NCI-H1417 treated with DMSO at 0.1 percent for 48 hours (cell line): ENCODE measurements at places on chromosomes 2 and 18.

- DNase-seq: no peak
These were observed 135.7 kb downstream of the NFATC1 start for GRCh38 chr18:79531386-79531785.

GRCh38 chr2:208359632-208359986 lies 47.0 kb upstream of the PTH2R start:
- no peak for DNase-seq

GRCh38 chr2:38194751-38195150 lies 118.8 kb upstream of the CYP1B1 start:
- DNase-seq: no peak

DNA sequence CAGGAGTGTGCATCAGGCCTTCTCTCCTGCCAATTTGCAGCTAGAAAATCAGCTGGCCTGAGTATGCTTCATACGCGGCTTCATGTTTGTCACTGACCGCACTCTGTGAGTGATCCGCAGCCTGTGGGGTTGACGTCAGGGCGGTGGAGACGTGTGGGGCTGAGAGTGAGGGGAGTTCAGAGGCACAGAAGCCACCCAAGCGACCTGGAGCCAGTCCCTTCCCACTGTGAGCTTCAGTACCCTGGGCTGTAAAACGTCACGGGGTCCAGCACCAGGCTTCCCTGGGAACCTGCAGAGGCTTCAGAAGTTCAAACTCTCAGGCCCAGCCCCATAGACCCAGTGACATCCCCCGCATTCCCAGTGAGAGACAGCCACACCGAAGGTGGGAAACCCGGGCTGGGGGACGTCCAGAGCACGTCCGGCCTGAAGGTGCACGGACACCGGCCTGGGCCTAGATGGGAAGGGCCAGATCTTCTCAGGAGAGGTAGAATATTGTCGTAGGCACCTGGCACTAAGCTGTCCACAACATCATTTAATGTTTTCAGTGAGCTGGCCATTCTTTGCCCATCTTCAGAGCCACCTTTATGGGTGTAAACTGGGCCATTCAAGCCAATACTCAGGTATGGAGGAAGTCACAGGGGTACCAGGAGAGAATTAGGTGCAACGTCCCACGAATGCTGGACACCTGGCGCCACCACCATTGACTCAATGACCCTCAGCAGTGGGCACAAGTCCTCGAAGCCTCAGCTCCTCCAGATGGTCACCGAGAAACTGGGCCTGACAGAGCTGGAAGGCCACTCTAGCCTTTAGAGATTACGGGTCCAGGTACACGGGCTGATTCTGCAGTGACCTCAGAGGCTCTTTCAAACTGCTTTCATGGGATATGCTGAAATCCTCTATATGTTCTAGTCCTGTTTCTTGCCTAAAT lies 235.6 kb upstream of the MYT1L start:
- DNase-seq: no peak

GRCh38 chr2:163736433-163737189 lies 803 bp upstream of the FIGN start:
- no peak for DNase-seq

GRCh38 chr2:236449167-236449761 lies 120.4 kb upstream of the ACKR3 start:
- DNase-seq: no peak

GRCh38 chr2:144596073-144596871 lies 76.4 kb upstream of the ZEB2 start:
- DNase-seq: no peak

GRCh38 chr2:205465791-205466190 lies 216.5 kb upstream of the NRP2 start:
- no peak for DNase-seq

GRCh38 chr2:196681510-196681909 lies 42.0 kb downstream of the CCDC150 start:
- DNase-seq: no peak

DNA sequence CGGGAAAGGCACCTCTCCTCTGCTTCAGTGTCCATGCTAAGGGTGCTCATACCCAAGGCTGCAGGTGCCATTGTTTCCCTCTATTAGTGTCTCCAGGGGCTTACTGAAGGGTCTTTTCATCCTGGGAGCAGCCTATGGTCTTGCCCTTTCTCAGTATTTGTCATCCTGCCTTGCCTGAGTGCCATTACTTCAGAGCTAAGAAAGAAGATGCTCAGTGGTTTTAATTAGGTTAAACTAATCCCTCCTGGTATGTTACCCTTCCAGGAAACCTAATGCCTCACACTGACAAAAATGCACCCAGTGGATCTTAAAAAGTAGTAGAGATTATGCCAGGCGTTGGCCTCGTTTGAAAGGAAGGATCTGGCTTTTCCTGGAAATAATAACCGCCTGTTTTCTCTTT lies 151.4 kb downstream of the LRRTM1 start:
- DNase-seq: no peak

DNA sequence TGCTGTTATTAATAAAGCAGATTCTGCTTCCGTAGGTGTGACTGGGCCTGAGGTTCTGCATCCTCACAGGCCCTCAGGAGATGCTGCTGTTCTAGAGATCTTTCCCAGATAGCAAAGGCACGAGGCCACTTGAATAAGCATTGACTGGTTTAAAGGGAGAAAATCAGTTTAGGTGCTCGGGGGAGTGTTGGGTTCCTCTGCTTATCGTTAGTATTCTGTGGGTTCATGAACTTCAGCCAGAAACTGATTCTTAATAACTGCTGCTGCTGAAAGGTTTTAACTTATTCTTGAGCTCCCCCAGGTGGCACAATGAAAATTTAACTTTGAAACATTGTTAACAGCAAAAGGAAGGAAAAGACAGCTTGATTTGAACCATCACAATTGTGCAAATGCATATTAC lies 56.9 kb downstream of the ITGA6 start:
- no peak for DNase-seq

GRCh38 chr2:44602446-44602845 lies 240.7 kb downstream of the CAMKMT start:
- DNase-seq: no peak

DNA sequence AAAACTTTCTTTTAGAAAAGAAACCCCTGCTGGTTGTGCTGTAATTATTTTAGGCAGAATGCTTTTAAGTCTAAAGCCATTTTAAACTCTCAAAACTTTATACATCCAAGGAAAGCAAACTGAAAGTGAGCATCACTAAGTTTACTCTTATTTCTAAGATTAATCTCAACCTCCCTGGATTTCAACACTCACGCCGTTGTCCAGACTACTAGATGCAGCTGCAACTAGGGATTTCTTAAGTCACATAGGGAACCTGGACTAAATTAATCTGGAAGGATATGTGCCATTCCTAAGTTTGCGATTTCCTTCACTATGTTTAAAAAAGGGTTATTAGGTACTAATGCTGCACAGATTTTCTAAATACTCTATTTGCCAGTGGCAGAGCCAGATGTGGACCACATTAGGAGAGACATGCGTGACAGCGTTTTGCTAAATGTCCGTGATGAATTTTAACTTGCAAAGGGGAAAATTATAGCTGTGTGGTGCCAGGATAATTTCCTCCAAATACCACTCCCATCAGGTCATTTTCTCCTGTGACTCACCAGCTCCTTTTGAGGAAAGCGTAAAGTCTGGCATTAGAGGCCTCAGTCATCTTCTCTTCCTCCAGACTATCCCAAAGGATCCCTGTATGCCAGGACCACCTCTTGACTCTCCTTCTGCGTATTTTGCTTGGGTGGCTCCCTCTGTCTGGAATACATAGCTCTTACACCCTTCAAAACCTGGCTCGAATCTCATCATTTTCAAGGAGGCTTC lies 143.7 kb downstream of the ATL2 start:
- DNase-seq: no peak

GRCh38 chr18:22367303-22367702 lies 50.4 kb downstream of the CTAGE1 start:
- DNase-seq: no peak

DNA sequence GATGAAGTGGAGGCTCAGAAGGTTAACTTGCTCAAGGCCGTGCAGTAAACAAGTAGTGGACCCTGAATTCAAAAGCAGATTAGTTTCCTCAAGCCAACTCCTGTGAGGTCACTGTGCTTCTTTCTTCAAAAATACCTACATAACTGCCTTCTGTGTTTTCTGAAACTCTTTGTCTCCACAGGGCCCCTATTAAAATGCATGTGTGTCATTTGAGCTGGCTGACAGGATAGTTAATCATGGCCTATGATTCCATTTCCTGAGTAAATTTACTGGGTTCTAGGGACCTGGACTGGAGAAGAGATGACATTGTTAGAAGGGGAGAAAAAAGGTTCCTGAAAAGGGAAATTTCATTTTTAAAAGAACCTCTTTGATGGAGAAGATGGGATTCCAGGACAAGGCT lies 12.9 kb upstream of the DTNA start:
- DNase-seq: no peak

DNA sequence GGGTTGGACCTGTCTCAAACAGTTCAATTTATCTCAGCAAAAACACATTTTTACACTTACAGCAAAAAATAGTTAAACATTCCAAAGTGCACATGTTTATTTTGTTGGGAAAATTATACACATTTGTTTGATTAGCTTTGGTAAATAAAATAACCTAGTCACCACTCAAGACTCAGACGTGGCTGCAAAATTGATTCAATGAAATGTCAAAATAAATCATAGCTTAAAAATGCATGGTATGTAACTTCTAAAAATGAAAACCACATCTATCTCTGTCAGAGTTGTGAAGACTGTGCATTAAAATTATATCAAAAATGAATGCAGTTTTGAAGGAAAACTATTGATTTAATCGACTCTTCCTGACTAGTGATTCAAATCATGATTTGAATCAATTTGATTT lies 56.7 kb downstream of the GALNT14 start:
- DNase-seq: no peak

DNA sequence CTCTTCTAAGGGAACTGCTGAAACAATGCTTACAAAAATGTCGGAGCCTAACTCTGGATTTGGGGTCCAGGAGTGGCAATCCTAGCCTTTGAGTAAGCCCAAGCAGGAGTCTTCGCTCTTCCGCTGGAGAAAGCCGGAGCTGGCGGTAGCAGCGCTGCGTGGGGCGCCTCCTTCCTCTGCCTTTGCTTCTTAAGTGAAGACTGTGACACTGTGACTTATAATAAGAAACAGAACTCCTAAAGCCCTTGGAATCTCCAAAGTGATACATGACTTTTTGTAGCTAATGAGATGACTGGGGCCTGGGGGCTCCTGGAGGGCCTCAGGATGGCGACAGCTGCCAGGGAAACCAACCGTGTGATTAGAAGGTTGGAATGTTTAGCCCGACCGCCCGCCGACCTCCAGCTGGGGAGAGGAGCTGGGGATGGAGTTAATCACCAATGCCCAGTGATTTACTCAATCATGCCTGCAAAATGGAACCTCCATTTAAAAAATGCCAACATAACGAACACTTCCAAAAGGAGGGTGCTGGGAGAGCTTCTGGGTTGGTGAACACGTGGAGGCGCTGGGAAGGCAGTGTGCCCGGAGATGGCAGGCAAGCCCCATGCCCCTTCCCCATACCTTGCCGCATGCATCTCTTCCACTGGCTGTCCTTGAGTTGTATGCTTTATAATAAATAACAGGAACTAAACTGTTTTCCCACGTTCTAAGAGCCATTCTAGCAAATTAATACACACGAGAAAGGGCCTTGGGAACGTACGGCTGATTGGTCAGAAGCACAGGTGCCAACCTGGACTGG lies 29.0 kb upstream of the MAL start:
- DNase-seq: no peak

DNA sequence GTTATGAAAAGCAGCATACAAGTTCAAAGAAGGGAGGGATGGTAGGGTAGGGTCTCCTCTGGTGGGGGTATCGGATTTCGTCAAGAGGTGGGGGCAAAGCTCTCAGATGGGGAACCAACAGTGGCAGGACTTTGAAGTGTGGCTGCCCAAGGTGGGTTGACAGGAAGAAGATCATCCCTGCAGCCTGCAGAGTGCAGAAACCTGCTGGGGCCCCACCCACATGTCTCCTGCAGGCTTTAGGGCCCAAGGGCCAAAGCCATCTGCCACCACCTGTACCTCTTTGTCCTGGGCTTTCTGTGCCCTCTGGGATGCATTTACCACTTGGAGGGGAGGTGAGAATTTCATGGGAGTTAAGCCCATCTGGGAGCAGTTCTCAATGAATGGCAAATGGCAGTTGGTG lies 42.7 kb downstream of the KCNF1 start:
- no peak for DNase-seq

DNA sequence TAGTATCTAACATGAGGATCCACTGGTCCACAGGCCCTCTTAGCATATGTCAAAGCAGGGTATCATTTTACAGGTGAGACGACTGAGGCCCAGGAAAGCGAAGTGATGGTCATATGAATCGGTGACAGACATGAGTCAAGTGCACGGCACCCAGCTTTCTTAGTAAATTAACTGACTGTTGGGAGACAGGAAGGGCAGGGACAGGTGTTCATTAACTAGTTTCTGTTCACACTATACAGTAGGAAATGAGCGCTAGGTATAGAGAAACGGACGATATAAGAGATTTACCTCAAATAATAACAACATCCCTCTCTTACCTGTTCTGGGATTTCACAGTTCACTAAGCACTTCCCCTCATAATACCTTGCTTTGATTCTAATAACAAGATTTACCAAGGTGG lies 1.7 kb upstream of the SMARCAL1 start:
- DNase-seq: no peak

DNA sequence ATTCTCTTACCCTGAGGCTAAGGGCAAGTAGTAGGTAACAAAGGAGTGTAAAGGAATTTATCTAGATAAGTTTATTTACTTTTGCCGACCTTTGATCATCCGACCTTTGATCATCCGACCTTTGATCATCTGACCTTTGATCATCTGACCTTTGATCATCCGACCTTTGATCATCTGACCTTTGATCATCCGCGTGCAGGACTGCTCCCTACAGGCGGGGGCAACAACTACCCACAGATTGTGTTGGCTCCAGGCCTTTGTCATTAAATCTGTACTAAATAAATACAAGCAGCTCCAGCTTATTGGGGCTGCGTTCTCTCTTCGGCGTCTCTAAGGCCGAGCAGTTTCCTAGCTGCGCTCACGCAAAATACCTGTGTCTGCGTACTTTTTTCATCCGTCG lies 56.6 kb downstream of the ZNF638 start:
- DNase-seq: no peak

GRCh38 chr2:128625963-128626759 lies 307.5 kb upstream of the HS6ST1 start:
- DNase-seq: no peak

GRCh38 chr2:127525691-127526131 lies 578 bp downstream of the IWS1 start:
- DNase-seq: no peak

DNA sequence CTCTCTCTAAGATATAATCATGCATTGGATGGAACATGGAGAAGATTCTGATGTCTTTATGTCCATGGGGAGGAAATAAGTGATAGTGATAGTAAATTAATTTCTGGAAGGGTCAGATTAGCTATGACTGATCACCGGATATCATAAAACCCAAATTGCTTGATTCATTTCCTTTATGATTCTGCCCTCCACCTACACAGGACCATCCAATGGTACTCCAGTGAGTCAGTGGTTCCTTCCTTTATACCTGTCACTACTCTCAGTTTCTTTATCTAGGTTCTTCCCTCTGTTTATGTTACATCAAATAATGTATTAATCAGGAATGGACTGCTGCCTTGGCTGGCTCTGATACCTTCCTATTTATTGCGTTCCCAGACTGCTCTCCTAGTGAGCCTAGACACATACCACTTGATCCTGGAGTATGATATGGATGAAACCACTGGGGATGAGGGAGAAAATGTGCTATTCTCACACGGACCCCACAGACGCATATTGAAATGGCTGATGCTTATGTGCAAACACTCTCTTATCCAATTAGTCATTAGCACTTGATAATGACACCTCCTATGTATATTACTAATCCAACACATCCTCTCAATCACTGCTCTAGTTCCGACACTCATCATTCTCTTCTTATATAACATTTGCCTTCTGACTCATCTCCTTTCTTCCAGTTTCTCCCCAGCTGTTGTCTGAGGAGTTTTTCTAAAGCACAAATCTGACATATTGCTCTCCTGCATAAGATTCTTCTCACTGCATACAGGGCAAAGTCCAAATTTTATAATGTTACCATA lies 315.6 kb downstream of the INSIG2 start:
- no peak for DNase-seq
